ENCODE measurements at places on chromosomes 5 and 9. TPM values are rescaled to one million over a fixed set of nuclear protein-coding genes. Genes with fewer than 3 reads are reported as not detected.

GRCh38 chr9:6090277-6091210 lies 75.1 kb upstream of the RANBP6 start:
- DNase-seq: no peak

GRCh38 chr5:103216697-103217096 lies 41.9 kb upstream of the MACIR start:
- DNase-seq: no peak

DNA sequence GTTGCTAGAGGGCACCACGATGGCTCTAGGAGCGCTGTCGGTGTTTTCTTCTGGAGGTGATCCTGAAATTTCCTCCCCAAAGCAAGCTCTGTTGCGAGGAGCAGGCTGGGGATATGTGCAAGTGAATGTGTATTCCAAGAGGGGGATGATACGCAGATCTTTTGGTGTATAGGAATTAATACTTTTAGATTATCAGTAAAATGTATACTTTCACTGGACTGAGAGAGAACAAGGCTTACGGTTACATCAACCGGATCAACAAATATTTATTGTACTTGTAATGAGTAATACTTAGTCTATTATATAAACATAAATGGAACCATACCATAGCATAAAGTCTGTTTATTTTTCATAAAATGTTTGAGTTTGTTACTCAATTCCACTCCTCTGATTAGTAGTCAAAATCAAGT lies 632 bp upstream of the PRKAA1 start:
- peak; percentile 75 for DNase-seq

- DNase-seq: no peak
Observed at GRCh38 chr5:40356248-40356647, 323.5 kb upstream of the PTGER4 start.

DNA sequence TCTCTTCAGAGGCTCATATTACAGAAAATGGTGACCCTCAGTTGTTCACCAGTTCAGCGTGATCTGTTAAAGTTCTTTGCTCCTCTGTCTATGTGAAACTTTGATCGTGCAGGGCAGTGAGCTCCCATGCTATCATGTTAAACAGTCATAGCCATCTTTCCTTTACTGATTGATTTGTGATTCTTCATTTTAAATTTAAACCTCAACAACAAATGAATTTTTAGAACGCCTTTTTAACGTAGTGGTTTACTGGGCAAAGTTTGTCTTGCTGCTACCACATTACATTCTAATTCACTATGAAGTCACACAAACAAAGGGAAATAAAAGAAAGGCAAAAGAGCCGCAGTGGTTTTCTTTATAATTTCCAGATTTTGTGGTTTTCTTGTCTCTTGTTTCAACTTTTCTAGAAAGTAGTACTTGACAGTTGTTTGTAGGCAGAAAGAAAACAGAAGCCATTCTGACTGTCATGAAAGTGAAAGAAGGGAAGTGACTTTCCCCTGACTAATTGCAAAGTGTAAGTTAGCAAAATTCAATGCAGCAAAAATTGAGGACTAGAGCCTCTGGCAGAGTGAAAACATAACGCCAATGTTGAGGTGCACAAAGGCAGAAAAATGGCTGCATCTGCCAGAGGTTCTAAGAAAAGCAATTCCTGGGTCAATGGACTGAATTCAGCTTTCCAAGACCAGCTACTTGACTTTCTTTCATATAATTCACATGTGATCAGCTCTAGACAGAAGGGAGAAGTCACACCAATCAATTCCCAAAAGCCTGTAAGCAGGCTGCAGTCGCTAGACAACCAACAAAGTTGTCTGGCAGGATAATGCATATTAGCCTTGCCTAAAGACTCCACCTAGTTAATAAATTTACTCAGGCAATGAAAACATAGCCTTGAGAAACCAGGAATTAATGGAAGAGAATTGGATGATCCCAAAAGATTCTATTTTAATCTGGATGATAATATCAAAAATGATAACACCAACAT lies 7.1 kb upstream of the IFNA6 start:
- no peak for DNase-seq

DNA sequence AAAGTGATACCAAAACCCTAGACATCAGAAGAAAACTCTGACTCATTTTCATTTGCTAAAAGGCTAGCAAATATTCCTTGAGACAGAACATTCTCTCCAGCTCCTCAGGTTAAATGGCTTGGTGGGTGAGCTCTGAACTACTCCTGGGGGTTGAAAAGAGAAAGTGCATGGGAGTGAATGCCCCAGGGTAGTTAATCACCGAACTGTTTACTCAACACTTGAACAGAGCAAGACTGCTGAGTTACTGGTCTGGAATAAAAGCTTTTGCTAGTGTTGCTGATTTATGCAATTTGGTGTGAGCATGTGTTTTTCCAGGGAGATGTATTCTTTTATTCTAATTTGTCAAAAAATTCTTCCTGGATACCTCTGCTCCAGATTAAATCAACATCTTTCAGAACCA lies 88.3 kb upstream of the PRDM9 start:
- DNase-seq: no peak

DNA sequence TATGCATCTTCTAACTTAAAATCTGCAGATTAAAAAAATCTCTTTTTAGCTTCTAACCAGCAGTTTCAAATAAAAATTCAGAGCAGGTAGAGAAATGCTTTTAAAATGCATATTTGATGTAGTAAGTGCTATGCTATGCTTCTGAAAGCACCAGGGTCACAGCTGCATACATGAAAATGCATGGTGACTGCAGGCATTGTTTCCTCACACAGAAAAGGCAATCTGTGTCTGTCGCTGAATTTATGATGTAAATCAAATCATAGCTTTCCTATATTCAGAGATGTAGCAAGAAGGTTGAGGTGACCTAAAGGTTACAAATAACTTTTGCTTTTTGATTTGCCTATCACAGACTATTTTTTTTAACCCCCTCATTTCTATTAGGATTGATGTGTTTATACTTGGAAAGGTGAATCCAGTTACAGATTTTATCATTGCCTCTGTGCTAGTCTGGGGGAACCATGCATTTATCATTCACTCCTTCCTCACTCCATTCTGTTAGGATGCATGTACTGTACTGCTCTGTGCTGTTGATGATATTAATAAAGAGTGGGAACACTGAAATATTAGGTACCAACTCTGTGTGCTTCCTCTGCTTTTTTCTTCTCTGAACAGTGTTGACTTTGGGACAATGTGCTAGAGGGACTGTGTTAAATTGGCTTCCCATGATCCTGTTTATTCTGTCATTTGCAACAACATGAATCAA lies 65.6 kb downstream of the FOCAD start:
- DNase-seq: no peak

GRCh38 chr9:27445688-27446087 lies 78.4 kb upstream of the IFNK start:
- no peak for DNase-seq

GRCh38 chr9:134327671-134328231 lies 1.5 kb downstream of the RXRA start:
- no peak for DNase-seq

DNA sequence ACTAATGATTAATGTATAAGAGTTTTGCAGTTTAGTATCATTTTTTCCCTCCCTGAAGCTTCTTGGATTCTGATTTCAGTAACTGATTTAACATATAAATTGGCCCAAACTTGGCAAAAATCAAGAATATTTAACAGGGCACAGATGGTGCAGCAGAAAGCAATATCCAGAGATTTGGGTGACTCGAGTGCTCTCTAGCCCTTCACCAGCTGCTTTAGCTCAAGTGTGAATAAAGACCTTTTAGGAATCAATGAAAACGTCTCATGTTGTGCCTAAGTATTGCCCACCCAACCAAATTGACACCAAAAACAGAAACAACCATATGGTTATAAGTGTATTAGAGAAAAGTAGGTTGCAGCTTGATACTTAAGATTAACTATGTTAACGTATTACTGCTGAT lies 933.4 kb upstream of the PTPRD start:
- no peak for DNase-seq

DNA sequence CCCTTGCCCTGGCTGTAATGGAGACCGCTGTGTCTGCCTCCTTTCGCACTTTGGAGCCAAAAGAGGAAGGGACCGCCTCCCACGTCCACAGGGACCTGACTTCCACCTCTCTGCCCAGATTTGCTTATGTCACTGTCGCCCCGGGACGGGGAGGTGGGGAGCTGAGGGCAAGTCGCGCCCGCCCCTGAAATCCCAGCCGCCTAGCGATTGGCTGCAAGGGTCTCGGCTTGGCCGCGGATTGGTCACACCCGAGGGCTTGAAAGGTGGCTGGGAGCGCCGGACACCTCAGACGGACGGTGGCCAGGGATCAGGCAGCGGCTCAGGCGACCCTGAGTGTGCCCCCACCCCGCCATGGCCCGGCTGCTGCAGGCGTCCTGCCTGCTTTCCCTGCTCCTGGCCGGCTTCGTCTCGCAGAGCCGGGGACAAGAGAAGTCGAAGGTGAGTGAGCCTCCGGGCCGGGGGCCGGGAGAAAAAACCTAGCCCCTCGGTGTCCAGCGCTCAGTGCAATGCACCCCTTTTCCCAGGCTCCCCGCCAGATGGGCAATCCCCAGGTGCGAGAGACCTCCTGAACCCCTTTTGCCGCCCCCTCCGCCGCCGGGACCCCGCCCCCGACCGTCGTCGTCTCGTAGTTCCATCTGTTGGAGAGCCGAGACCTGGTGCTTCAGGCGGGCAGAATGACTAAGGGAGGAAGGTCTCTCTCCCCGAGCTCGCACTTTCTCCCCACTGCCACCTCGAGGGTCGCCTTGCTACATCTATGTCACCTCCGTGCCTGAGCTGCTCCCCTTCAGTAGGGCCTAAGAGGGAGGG lies at the start of gene GPX3:
GPX3 (plus strand) TSS at position 288 of the 807 bp plus-strand sequence; CDS start at position 352, 64 bp downstream.
- peak; percentile 69 for DNase-seq

GRCh38 chr9:125878164-125878631 lies 131.0 kb downstream of the PBX3 start:
- no peak for DNase-seq

- no peak for DNase-seq
Observed at GRCh38 chr5:28505121-28505520, 1466.7 kb upstream of the CDH9 start.

DNA sequence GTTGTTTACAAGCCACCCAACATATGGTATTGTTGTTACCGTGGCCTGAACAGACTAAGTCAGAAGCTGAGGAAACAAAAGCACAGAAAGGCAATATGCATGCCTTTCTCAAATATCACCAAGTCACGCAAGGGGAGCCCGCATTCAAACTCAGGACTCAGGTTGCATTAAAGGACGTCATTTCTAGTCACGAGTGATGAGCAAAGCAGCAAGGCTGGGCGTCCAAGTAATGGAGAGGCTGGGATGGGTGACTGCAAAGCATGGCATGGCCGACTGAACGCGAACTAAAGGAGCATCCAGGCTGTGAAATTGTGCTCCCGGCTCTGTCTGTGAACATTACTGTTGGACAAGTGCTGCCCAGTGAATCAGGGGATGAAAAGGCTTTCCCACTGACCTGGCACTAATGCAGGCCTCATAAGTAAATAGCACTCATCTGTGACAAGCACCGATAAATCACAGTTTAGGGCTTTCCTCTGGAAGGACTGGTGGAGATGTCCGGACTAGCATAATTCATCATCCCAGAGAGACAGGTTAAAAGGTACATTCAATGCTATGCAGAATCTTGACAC lies 202.8 kb downstream of the SPOCK1 start:
- no peak for DNase-seq

GRCh38 chr5:98275980-98276379 lies 497.5 kb upstream of the RGMB start:
- no peak for DNase-seq

- DNase-seq: no peak
Observed at GRCh38 chr5:73678322-73678740, 52.3 kb downstream of the ARHGEF28 start.

DNA sequence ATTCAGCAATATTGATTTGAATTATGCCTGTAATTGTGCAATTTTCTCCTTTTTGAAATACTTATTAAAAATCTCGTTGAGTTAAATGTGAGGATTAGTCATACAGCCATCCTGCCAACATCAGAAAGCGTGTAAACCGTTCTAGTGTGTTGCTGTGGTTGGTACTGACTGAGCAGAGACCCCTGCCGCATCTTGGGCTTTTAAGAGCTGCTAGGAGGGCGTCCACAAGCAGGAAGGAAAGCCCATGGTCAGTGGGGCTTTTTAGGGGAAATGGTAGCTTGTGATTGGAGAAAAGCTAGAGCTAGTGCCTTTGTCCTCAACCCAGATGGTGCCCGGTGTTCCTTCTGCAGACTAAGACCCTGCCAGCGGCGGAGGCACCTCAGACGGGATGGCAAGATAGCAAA lies 1.3 kb downstream of the SDHA start:
- peak; percentile 79 for DNase-seq

- no peak for DNase-seq
Observed at GRCh38 chr5:56088431-56088949, 93.7 kb upstream of the IL6ST start.

DNA sequence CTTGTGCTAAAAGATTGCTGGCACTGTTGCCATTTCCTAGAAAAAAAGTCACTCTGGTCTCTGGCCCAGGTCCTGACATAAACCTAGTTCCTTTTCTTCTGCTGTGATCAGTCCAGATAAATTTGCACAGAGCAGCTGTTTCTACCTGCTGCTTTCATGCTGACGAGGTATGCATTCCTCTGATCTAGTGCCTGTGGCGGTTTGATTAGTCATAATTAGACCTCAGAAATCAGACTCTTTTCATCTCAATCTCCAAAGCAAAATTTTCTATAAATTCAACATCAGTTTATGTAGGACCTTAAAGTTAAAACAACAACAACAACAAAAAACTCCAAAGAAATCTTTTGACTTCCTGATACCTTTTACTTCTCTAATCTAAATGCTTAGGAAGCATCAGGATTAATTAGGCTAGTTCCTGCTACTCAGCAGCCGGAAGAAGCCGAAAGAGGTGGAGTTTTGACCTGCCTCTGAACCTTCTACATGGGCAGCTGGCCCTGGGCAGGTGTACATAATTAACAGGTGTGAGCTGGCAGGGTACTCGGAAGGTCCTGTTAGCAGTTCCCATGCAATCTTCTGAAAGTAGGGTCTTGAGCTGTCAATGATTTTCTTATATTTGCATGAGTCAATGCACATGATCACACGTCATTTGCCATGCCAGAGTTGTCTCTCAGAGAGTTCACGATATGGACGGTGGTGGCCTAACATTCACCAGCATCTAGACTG lies 83.3 kb upstream of the CCDC112 start:
- DNase-seq: no peak

DNA sequence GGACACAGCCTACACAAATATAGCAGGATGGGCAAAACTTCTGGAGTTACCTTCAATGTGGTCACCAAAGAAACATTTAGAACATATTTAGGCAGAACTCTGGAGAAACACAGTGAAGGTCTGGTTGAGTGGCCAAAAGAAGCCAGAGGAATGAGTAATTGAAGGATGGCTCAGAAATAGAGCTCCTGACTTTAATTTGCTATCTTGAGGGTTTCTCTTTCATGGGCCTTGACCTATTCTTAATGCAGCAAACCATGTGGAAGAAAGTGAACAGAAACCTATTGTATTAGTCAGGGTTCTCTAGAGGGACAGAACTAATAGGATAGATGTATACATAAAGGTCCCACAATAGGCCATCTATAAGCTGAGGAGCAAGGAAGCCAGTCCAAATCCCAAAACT lies 650.5 kb downstream of the ACTL7B start:
- DNase-seq: no peak

TSSK1B gene
- not detected for total RNA-seq

SLC36A1 gene
- total RNA-seq: 8.6 TPM

AJM1 gene
- 1.3 TPM for total RNA-seq

CYSRT1 gene
- 0.92 TPM for total RNA-seq

AUH gene
- 10.7 TPM for total RNA-seq

TBC1D9B gene
- 120 TPM for total RNA-seq

ZFP62 gene
- total RNA-seq: 14.6 TPM
